Bronchial epithelial cell (primary cell): ENCODE measurements at places on chromosomes 6 and 20.

DNA sequence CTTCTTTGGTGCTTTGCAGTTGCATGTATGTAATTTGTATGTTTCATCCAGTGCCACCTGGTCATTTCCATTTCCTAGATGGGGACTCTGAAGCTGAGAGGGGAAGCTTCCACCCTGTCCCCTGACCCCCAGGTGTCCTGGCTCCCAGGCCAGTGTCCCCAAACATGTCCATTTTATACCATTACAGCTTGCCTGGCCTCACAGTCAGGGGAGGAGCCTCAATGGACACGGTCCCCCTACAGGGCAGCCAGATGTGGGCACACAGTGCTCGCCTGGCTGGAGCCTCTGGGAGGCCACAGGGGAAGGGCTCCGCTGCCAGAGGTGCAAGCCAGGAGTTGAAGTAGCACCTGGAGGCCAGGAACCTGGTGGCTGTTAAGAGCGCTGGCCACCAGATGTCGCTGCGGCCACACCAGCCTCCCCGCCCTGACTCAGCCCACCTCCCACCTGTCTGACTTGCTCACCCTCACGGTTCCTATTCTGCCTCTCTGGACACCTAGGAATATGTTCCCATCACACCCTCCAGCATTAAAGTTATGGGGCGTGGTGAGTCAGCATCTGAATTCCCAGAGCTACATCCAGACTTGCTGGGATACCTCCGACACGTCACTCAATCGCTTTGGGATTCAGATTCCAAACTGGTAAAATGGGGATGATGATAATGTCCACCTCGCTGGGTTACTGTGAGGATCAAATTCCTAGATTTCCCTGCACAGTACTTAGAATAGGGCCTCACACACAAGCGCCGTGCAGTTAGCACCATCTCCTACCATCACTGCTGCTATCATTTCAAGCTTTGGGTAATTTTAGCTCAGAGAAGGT is 107.4 kb downstream of the SULF2 start:
- peak; percentile 60 for DNase-seq

DNA sequence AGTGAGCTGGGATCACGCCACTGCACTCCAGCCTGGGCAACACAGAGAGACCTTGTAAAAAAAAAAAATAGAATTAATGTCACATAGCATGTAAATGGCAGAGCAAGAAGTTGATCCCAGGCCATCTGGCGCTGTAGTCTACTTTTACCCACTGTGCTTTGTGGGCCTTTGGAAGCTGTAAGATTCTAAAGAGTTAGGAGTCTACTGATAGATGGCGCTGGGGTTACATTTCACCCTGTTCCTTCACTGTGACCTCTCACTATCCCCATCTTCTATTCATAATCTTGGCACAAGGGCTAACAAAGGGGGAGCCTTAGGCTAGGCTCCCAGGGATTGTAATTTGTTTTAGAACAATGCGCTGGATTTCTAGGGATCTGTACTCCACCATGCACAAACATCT is 24.4 kb downstream of the SIRPD start:
- peak; percentile 14 for DNase-seq

- DNase-seq, result no peak
These were observed 89.0 kb upstream of the TOP1 start for GRCh38 chr20:40939667-40940066.

GRCh38 chr6:56640374-56640773 is 2.3 kb downstream of the DST start:
- DNase-seq, result no peak

DNA sequence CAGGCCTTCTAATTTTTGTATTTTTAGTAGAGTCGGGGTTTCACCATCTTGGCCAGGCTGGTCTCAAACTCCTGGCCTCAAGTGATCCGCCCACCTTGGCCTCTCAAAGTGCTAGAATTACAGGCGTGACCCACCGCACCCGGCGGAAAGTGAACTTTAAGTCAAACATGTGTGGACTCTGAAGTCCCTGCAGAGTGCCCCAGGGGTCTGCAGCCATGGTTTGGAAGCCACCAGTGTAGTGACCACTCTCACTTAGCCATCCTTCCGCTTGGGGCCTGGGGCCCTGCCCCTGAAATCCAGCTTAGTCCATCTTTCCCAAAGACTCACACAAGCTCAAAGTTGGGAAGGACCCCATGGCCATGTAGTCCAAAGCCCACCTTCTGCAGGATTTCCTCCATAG is 164.5 kb downstream of the GRM4 start:
- no peak for DNase-seq

DNA sequence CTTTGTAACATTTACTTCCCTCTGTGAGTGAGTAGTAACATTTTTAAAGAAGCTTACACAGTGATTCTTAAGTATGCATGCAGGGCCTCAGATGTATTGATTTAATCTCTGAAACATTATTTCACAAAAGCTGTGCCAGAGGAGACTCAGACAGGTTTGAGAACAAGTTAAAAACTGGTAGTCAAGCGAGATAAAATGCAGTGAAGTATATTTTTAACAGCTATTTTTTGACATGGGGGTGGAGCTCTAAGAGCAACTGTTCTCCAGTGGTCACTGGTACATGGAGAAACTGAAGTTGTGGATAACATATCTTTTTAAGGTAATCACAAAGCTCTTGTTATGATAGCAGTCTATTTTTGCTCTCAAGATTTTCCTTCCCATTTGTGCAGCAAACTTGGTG is 20.4 kb downstream of the DSTN start:
- DNase-seq, result no peak

GRCh38 chr6:27592481-27593199 is 119.7 kb upstream of the ZNF184 start:
- peak; percentile 87 for DNase-seq

DNA sequence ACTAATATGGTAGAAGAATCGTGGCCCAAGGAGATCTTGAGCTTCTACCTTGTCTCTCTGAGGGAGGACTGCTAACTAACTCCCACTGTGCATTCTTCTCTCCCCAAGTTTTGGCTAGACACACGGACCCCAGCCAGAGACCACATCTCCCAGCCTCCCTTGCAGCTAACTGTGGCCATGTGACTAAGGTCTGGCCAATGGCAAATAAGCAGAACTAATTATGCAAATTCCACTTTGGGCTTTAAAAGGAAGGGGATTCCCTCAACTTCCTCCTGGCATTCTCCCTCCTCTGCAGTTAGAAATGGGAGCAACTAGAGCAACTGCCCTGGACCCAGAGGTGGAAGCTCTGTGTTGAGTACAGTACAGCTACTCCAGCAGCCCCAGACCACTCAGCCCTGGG is 15.4 kb downstream of the BPIFA2 start:
- no peak for DNase-seq

DNA sequence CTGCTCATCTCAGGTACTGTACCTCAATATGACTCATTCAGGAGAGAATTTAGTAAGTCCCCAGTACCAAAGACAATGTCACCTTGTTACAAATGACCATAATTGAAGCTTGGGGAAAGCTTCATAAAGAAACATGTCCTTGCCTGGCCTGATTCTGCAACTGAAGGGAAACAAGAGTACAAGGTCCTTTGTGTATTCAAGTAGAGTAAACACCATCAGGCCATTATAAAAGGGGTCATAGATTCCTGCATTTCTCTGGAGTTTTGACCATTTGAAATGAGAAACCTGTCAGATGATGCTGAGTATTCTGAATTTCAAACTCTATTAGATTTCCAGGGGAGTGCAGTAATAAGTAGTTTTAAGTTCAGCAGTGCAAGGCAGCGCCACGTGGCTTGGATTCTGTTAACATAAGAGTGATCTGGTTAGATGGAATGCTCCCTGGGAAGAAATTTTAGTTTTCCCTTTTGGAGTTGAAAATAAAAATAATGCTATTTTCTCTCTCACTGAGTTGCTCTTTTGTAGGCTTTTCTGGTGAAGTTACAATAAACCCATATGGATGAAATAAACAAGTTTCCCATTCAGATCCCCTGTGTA is 1054.3 kb downstream of the EPHA7 start:
- DNase-seq, result no peak

DNA sequence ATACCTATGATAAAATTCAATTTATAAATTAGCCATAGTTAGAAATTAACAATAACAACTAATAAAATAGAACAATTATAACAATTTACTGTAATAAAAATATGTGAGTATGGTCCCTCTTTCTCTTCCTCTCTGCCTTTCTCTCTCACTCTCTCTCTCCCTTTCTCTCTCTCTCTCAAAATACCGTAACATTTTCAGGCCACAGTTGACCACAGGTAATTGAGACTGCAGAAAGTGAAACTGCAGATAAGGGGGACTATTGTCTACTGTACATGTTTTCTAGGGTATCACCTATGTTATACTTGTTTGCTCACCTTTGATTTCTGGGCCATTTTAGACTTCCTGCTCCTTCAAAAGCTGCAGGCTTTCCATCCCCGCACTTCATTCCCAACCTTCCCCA is 46.8 kb downstream of the LY86 start:
- no peak for DNase-seq

DNA sequence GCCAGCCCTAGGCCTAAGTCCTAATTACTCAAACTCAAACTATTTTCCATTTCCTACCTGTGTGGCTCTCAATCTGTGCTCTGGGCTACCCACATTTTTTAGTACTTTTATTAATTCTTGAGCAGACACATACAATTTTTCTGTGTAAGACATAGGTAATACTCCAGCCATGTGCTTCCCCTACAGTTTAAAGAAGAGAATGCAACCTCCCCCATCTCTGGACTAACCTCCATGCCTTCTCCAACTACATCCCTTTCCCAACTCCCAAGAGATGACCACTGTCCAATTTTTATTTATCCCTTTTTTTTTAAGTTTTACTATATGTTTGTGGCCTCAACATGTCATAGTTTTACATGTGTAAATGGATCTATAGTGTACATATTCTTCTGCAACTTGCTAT is 5.8 kb downstream of the HMGN4 start:
- DNase-seq, result peak; percentile 29

DNA sequence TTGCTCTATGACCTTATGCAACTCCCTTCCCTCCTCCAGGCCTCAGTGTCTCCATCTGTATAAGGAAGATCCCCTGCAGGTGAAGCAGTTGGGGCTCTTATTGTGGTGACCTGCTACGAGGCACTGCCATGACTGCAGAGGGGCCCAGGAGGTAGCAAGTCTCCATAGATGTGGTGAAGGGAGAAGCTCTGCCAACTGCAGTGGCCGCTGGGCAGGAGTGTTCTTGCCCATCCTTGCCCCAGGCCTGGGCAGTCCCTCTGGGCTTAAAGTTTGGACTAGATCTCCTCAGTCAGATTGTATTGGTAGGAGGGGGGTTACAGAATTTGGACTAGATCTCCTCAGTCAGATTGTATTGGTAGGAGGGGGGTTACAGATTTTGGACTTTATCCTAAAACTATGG is 12.2 kb downstream of the KCNK17 start:
- no peak for DNase-seq

- no peak for DNase-seq
These were observed 12.6 kb upstream of the ASCC3 start for GRCh38 chr6:100893743-100894142.

DNA sequence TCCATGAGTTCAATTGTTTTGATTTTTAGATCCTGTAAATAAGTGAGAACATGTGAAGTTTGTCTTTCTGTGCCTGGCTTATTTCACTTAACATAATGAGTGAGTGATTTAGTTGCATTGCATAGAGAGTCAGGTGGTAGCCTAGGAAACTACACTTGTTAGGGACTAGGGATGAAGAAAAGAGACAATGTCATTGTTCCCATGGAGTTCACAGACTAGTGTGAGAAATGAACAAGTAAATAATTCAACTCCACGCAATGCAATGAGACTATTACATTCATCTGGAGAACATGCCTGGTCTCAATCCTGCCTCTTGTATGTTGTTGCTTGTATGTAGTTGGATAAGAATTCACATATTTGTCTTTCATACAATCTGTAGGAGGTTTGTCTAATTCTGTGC is 76.3 kb upstream of the B3GAT2 start:
- DNase-seq, result no peak

- DNase-seq, result no peak
These were observed 197.5 kb upstream of the JARID2 start for GRCh38 chr6:15048367-15048766.

- DNase-seq, result peak; percentile 34
These were observed 74.6 kb upstream of the THBS2 start for GRCh38 chr6:169328112-169328801.

- no peak for DNase-seq
These were observed 53.3 kb downstream of the CCDC170 start for GRCh38 chr6:151546941-151547659.

GRCh38 chr6:137191670-137192069 is 18.2 kb upstream of the IL22RA2 start:
- no peak for DNase-seq

DNA sequence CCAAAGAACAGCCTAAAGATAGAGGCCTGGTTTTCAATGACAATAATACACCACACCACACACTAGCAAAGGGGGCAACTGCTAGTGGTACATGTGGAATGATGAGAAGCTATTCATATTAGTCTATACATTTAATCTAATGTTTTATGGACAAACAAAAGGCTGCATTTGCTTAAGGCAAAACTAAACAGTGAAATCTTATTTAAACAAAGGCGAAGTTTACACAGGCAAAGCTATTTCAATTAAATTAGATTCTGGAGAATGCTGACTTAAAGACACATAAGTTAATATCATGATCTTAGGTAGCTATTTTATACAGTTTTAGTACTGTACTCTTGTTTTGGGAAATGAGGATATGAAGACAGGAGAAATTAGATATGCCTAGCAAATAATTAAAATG is 53.9 kb upstream of the SIM1 start:
- no peak for DNase-seq

DNA sequence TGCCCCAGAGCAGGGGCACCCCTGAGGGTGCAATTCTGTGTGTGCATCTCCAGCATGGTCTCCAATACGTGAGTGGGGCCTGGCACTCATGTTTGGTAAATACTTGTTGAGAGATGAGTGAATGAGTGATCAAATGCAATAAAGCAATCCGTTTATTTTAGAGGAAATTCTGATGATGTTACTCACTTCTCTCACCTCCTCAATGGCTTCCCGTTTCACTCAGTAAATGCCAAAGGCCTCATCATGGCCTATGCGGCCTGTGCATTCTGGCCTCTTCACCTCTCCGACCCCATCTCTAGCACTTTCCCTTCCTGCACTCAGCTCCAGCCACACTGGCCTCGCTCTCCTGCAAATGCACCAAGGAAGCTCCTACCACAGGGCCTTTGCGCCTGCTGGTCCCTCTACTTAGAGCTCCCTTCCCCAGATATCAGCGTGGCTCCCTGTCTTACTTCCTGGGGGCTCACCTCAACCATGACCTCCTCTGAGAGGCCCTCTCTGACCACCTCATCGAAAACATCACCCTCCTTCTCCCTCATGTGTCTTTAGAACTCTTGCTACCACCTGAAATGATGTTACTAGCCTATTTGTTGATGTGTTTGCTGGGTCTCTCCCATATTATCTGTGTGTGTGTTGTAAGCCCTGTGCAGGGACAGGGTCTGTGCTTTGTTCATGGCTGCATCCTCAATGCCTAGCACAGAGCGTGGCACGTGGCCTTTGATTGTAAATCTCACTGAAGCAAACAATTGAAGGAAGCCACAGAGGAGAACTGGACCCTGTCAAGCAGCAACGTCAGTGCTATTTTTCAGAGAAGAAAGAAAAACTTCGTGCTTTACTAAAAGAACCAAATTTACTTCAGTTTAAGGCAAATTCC is 42.6 kb downstream of the RAB44 start:
- peak; percentile 66 for DNase-seq

- peak; percentile 28 for DNase-seq
These were observed 22.2 kb upstream of the SNRPB2 start for GRCh38 chr20:16707674-16708073.
